GM23248 (cell line): ENCODE measurements at places on chromosomes 1 and 21. TPM values are rescaled to one million over a fixed set of nuclear protein-coding genes. Genes with fewer than 3 reads are reported as not detected.
A peak's percentile ranks its signal among the peaks of the same experiment; 100 is the strongest.

DNA sequence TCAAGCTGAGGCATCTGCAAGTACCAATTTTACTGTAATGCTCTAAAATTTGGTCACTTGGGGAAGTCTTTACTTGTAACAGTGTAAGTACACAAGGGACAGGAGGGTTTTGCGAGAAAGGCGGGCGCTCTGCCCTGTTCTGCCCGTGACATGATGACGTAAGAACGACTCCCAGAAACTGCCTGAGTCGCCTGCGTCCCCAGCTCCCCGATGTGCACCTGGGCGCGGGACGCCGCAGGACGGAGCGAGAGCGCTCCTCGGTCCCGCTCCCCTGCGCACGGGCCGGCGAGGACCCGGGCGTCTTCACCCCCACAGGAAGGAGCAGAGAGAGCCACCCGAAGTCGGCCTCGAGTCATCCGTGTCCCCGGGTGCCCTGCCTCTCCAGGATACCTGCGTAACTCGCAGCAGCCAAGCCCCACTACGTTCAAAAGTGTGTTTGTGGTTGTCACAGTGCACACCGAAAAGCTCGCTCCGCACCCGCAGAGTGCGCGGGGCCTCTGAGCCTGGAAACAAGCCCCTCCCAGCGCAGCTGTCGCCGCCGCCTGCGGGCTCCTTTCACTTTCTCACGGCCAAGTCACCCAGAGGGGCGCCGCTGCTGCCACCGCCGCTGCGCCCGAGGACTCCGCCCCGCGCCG, 3.3 kb upstream of the ZBTB18 start:
- DNase-seq = peak; percentile 61

DNA sequence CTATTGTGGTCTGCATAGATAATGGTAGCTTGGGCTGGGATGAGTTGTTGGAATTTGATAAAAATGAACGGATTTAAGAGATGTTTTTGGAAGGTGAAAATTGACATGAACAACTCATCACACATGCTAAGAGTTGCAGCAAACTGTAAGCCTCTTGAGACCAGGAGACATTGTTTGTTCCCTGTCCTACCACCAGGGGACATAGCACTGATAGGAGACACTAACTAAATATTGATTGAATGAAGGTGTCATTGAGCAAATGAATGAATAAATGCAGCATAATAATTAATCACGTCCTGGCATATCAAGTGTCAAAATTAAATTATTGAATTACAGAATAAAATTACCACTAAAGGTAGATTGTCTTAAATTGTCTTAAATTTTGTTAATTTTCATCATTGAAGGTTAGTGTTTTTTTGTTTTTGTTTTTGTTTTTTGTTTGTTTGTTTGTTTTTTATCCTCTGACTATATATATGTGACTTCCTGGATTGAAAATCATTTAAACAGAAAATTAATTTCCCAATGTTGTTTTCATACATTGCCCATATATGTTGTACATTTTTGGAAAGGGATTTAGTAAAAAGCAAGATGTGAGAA, 285.3 kb upstream of the C1orf105 start:
- DNase-seq = no peak

- DNase-seq = peak; percentile 10
Observed at GRCh38 chr1:113388621-113389358, 1.5 kb upstream of the MAGI3 start.

- peak; percentile 45 for DNase-seq
Observed at GRCh38 chr1:172845371-172845770, 186.5 kb downstream of the FASLG start.

DNA sequence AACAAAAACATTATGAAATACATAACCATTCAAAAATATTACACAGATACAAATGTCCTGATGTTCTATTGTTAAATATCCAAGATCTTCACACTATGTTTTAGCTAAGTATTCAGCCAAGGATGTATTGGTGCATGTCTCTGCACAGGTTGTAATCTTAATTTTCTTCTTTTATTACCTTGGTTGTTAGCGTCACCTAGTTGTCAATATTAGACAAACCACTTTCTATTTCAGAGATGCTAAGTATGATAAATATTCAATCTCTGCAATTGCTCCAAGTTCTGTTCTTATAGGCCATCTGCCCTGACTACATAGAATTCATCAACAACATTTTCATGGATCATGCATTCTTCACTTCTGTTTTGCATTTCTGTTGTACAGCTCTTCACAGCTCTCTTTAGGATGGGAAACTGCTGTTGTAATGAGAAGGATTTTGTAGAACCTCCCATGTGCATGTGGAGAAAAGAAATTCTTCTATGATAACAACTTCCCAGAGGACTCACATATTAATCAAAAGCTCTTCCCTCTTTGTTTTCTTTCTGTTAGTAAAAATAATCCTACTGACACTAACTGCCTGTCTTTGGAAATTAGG, 380.1 kb downstream of the NUF2 start:
- DNase-seq = no peak

DNA sequence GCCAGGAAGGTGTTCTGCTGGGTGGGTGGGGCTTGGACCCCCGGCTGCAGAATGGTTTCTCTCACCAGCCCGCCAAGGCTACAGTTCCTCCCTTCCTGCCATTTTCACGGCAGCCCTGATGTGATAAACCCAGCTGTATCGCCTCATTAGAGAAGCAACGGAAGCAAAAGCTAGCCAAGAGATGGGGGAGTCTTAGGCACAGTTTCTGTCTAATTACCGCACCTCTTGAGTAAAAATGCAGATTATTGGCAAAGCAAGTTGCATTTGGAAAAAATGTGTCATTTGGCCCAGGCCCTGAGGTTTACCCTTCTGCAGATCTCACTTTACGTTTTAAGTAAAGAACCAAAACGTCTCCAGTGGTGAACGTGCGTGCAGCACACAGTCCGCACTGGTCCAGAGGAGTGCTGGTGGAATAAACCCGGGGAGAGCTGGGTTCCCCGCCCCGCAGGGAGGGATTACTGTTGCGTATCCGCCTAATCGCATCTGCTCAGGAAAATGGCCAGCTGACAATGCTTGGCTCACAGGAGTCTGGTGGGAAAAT, 109.9 kb downstream of the GALNT2 start:
- DNase-seq = peak; percentile 68

DNA sequence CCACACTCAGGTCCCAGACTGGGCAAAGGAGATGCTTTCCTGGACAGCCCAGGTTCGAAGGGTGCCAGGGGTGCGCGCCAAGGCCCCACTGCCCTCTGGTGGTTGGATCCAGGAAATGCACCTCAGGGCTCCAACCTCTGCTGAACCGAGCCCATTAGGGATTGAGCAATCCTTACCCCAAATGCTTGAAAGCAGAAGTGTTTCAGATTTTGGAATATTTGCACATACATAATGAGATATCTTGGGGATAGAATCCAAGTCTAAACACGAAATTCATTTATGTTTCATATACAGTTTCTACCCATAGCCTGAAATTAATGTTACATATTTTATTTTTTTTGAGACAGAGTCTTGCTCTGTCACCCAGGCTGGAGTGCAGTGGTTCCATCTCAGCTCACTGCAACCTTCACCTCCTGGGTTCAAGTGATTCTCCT, 57.4 kb downstream of the SLC9A1 start:
- DNase-seq = peak; percentile 86

DNA sequence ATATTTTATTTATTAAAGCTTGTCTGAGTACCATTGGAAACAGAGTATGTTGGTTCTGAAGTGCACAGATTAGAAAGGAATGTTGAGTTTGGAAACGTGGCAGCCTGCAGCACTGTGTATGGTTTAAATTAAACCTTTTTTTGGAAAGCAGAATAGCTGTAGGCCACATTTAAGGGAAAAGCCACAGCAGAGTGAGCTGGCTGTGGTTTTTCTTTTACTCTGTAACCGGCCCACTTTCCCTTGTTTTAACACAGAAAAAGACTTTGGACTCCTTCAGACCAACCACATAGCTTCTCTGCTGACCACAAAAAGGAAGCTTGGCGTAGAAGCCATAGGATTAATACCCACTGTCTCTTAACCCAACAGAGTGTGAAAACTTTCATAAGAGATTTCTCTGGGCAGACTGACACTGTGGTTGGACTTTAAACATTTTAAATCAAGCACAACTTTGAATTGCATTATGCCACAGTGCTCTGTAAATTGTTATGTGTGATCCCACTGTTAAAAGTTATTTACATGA, 75.2 kb downstream of the NFIA start:
- peak; percentile 90 for DNase-seq

- no peak for DNase-seq
Observed at GRCh38 chr1:171532520-171532919, 47.2 kb downstream of the PRRC2C start.

DNA sequence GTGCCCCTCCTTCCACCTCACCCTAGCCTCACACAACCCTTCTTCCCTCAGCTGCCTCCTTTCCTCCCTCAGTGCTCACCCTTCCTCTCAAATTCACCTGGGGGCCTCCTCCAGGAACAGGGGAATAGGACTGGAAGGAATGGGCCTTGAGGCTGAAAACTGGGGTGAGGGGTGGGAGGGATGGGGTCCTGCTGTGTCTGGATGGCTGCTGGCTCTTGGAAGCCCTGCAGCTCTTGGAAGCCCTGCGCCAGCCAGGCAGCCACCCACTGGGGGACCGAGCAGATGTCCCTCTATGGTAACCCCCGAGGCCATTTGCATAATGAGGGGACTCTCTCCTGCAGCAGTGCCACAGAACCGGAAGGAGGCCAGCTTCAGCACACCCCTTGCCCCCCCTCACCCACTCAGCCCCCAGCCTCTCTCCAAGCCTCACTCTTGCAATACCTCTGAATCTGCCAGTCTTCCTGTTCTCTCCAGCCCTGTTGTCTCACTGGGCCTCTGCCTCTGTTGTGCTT, 85.2 kb downstream of the KIRREL1 start:
- no peak for DNase-seq

DNA sequence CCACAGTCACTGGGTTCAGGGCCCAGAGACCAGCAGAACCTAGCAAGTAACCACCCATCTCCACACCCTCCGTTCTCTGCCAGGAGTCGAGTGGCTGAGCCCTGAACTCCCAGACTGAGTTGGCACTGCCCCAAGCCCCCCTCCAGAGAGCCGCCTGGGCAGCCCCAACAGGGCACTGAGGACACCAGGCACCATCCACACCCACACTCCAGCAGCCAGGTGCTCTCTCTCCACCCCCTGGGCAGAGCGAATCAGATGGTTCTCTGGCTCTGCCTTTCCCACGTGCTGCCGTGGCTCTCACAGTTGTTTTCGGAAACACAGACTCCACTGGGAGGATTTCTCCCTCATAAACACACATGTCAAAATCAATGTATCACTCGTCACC, 13.6 kb downstream of the WDR4 start:
- DNase-seq = peak; percentile 50

- peak; percentile 57 for DNase-seq
Observed at GRCh38 chr1:186050360-186050759, 316.2 kb downstream of the HMCN1 start.

GRCh38 chr1:230337266-230337665, 88.9 kb downstream of the PGBD5 start:
- no peak for DNase-seq

GRCh38 chr1:183209533-183210158, 23.6 kb downstream of the LAMC2 start:
- peak; percentile 95 for DNase-seq

DNA sequence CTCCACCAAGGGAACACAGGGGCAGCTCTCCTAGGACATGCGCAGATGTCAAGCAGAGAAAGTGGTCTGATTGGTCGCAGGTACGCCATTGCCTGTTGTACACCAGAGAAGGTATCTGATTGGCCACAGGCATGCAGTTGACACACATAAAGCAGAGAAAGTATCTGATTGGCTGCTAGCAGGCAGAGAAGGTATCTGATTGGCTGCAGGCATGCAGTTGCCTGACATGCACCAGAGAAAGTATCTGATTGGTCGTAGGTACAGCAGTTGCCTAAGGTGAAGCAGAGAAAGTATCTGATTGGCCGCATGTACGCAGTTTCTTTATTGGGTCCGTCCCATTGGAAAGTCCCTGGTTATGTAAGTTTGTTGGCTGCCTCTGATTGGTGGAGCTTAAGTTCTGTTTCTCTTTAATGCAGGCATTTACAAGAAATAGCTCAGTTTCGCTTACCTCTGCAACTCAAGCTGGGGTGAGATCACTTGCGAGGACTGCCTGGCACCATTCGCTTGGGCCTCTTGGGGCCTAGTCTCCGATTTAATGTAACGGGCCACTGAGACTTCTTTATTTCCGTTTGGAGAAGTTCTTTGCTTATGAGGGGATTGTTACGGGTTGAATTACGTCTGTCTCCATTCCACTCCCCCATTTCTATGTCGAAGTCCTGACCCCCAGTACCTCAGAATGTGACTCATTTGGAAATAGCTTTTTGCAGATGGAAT, 74.2 kb downstream of the SIK1 start:
- no peak for DNase-seq

- DNase-seq = peak; percentile 26
Observed at GRCh38 chr1:20323613-20323920, 32.9 kb downstream of the VWA5B1 start.

- no peak for DNase-seq
Observed at GRCh38 chr1:224779536-224779935, 149.9 kb upstream of the DNAH14 start.

DNA sequence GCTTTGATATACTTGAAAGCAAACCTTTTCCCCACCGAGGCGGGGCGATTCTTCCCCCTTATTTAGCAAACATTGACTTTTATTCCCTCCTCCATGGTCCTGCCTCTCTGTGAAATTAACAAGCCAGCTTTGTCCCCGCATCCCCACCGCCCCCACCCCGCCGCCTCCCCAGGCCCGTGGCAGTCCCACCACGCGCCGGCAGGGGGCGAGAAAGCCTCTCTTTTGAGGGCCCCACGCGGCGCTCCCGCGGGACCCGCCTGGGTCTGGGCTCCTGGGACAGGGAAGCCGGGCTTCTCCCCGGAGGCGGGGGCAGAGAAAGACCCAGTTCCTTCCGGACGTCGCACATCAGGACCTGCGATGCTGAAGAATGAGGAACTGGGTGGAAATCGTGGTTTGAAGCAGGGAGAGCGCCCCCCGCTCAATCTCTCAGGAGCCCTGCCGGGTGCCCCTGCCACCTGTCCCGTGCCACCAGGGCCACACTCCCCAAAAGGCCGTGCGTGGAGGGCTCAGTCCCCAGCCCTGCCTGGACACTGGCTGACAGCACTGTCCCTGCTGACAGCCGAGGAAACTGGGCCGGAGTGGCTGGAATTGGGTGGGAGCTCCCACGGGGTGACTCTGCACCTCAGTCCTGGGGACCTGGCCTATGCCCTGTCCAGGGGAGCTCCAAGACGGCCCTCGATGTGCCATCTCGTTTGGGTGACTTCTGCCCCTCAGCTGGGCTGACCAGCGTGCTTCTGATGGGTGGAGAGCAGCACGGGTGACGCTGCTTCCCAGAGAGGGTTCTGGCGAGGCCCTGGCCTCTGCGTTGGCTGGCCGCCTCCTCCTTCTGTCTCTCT, 8.6 kb upstream of the ACTRT2 start:
- DNase-seq = peak; percentile 43

MR1 gene
- 25.2 and 28.6 TPM in 2 replicates for total RNA-seq

APOBEC4 gene
- total RNA-seq = not detected in 2 replicates

PTGFR gene
- 11.9 and 13.3 TPM in 2 replicates for total RNA-seq

FNDC10 gene
- 7.7 and 9.8 TPM in 2 replicates for total RNA-seq

F5 gene
- total RNA-seq = not detected in 2 replicates

FAM163A gene
- total RNA-seq = not detected in 2 replicates

CSF3R gene
- total RNA-seq = not detected in 2 replicates

LAMTOR2 gene
- total RNA-seq = 41.3 and 52.7 TPM in 2 replicates

ADAMTS1 gene
- 165 and 166 TPM in 2 replicates for total RNA-seq

CA6 gene
- total RNA-seq = not detected in 2 replicates

CSDE1 gene
- total RNA-seq = 621 and 808 TPM in 2 replicates

KRTAP19-3 gene
- not detected in 2 replicates for total RNA-seq

CFAP141 gene
- total RNA-seq = not detected in 2 replicates

WARS2 gene
- 13.0 and 13.8 TPM in 2 replicates for total RNA-seq

KIF17 gene
- 0.11 TPM in 1 of 2 replicates, not detected in the other for total RNA-seq

HSPB7 gene
- 22.9 and 35.7 TPM in 2 replicates for total RNA-seq

CYYR1 gene
- not detected in 2 replicates for total RNA-seq

LEMD1 gene
- total RNA-seq = not detected in 2 replicates
